ENCODE measurements at places on chromosomes 3 and 15.

- peak; percentile 2 for DNase-seq
Observed at GRCh38 chr3:10867384-10867783, 51.4 kb downstream of the SLC6A11 start.

- DNase-seq, result no peak
Observed at GRCh38 chr3:55247666-55248065, 239.4 kb downstream of the WNT5A start.

DNA sequence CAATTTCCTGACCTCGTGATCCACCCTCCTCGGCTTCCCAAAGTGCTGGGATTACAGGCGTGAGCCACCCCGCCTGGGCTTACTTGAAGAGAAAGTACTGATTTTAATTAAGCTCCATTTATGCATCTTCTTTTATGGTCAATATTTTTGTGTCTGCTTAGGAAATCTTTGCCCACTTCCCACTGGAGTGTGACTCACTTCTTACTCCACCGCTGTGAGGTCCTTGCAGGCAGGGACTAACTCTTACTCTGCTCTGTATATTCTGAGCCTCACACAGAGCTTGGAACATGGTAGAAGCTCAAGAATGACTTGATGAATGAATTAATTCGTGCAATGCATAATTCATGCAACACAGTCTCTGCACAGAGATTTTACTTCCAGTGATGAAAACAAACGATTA is 2.9 kb upstream of the TM4SF19 start:
- DNase-seq, result no peak

- peak; percentile 21 for DNase-seq
Observed at GRCh38 chr3:133895208-133896001, at the start of gene RAB6B. Gene RAB6B, minus strand, starts transcription at chr3:133895882. Its CDS starts 416 bp downstream, at chr3:133895466.

DNA sequence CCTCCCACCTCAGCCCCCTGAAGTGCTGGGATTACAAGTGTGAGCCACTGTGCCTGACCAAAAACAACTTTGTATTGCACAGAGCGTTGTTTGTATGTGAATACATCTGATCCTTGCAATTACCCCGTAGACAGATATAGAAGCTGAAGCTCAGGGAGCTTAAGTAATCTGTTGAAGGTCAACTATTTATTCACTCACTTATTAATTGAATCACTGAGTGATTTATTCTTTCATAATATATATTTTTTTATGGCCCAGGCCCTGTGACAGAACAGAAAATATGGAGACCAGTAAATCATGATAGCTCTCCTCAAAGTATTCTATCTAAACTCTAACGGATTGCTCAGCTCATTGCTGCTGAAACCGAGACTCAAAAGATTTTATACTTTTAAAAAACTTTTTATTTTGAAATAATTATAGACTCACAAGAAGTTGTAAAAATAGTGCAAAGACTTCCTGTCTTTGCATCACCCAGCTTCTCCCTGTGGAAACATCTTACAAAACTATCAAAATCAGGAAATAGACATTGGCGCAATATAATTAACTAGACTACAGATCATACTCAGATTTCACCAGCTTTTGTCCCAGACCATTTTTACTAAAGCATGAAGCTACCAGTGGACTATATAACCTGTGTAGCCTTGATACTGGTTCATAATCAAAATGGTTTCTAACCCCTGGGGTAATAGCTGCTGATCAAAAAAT is 466.1 kb downstream of the PDCD6IP start:
- DNase-seq, result no peak

GRCh38 chr3:35596335-35596995 is 42.9 kb upstream of the ARPP21 start:
- no peak for DNase-seq

DNA sequence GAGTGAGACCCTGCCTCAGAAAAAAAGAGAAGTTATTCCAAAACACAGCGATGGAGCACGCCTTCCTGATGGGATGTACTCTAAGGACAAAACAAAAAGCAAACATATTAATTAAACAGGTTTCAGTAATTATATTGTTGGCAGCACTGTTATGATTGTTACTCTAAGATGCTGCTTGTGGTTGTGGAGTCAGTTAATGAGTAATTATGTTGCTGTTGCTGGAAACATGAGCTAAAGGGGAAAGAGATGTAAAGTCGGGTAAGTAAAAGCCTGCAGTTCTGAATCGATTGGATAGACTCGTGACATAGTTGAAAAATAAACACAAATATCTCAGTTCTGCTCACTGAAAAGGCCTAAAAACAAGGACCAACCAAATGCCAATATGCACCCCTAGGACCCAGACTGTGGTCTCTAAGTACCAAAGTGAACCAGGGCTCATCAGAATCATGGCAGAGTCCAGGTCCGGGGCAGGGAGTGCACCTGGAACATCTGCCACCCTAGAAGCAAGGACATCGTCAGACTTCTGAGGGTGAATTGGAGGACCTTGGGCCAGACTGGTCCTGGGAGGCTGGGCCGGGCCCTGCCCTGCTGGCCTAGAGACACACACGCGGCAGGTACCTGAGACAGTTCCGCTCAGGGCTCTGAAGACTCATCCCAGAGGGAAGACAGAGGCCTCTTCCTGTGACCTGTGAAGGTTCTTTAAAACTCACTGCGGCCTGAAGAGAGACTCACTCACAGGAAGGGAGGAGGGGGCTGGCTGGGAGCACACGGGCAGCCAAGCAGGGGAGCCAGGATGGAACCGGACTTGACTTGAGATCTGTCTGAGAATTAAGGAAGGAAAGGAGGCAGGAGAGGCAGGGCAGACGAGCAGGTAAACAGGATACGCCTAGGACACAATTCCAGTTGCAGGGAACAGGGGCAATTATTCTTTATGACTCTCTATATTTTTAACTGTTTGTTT is 140.5 kb downstream of the LRRK1 start:
- DNase-seq, result peak; percentile 25

- no peak for DNase-seq
Observed at GRCh38 chr3:177528306-177529070, 331.2 kb upstream of the TBL1XR1 start.

DNA sequence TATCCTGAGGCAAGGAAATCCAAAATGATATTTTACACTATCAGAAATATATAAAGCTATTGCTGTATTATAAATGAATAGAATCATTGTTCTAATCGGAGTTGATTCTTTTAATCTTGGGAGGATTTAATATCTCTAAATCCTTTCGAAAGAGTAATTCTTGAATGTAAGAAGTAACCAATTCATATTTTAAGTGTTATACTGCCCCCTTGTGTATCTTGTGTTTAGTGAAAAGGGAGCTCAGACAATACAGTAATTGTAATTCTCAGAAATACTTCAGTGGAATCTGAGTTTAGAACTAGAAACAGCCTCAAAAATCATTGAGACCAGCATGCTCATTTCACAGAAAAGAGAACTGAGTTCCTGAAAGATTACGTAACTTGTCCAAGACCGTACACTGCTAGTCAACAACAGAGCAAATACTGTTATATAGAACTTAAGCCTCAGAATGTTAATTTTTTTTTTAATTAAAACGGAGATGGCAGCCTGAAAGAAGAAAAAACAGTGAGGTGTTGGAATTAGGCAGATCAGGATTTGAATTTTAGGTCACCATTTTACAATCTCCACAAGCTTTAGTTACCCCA is 42.9 kb downstream of the PLCH1 start:
- peak; percentile 58 for DNase-seq

DNA sequence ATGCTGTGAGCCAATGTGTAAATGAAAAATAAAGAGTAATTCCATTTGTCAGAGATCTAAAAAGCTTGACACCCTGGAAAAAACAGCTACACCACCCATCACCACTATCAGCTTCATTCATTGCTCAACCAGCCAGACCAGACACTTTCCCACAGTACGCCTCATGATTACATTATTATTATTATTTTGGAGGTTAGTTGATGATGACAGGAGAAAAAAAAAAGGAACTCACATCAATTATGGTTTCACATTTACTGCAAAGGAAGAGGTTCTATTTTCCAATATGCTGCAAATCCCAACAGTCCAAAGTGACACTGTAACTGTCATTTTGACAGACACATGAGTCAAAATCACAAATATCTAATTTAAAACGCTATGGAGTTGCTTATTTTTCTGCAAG is 134.7 kb upstream of the TSC22D2 start:
- no peak for DNase-seq
